ENCODE measurements at places on chromosomes 4 and X.

DNA sequence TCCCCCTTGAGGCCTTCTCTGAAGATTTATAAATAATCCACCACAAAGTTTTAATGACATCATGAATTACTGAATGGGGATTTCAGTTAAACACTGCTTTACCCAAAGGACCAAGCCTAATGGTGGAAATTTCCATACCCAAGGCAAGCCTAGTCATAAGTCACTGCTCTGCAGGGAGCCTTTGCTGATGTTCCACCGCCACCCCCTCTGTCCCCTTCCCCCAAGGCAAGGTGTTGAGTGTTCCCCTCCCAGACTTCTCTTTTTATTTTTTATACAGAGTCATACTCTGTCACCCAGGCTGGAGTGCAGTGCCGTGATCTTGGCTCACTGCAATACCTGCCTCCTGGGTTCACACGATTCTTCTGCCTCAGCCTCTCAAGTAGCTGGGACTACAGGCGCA is 76.4 kb upstream of the FUNDC1 start:
- no peak for DNase-seq

GRCh38 chr4:53963336-53963735 is 101.1 kb downstream of the CHIC2 start:
- DNase-seq, result no peak

- no peak for DNase-seq
Observed at GRCh38 chrX:25018682-25019081, 2.9 kb upstream of the ARX start.

DNA sequence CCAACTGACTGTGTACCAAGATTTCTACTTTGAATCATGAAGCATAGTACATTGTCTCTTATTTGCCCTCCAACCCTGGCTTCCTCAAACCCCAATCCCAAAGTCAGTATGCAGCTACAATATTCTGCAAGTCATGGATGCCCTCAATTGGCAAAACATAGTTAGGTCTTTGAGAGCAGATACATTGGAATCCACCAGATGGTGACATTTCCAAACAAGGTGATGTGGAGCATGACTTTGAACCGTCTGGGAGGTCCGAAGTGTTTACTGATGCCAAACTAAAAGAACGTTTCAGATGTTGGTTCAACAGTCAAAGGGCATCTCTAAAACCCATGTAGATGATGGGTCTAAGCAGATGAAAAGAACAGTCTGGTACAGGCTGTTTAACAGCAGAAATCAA is 43.7 kb upstream of the FRMD7 start:
- no peak for DNase-seq

DNA sequence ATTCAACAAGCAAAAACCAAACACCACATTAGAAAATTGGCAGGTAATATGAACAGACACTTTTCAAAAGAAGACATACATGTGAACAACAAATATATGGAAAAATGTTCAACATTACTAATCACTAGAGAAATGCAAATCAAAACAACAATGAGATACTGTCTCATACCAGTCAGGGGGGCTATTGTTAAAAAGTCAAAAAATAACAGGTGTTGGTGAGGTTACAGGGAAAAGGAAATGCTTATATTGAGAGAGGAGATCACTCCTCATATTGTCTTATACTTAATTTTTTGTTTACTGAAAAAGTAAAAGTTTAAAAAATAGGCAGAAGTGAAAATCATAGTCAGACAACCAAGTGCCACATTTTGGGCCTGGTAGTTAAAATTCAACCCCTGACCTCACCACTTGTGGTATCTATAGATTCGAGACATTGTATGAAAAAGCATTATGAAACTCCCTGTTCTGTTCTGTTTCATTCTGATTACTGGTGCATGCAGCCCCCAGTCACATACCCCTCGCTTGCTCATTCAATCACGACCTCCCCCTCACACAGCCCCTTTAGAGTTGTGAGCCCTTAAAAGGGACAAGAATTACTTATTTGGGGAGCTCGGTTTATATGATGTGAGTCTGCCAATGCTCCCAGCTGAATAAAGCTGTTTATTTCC is 153.7 kb upstream of the FGF16 start:
- DNase-seq, result no peak

DNA sequence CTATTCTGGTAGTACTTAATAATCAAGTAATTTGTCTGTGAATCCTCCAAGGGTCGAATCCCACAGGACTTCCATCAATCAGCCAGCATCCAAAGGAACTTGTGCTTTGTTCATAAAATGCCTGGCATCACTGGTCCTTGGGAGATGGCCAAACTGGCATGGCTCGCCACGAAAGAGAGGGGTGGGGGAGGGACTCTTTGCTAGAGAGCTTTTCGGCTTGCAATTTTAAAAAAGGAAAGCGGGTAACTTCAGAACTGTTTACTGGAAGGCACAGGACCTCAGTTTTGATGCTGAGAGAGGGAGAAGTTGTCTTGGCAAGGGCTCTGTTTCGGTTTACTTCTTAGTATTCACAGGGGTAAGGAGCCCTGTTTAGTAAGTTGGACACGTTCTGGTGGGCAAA is 79.4 kb upstream of the FHL1 start:
- DNase-seq, result no peak

Data from fibroblast of upper back skin (primary cell).